ENCODE measurements at places on chromosomes 12 and 14.

- no peak for DNase-seq
Measured at GRCh38 chr14:67421356-67422224, 9.6 kb upstream of the PLEK2 start.

DNA sequence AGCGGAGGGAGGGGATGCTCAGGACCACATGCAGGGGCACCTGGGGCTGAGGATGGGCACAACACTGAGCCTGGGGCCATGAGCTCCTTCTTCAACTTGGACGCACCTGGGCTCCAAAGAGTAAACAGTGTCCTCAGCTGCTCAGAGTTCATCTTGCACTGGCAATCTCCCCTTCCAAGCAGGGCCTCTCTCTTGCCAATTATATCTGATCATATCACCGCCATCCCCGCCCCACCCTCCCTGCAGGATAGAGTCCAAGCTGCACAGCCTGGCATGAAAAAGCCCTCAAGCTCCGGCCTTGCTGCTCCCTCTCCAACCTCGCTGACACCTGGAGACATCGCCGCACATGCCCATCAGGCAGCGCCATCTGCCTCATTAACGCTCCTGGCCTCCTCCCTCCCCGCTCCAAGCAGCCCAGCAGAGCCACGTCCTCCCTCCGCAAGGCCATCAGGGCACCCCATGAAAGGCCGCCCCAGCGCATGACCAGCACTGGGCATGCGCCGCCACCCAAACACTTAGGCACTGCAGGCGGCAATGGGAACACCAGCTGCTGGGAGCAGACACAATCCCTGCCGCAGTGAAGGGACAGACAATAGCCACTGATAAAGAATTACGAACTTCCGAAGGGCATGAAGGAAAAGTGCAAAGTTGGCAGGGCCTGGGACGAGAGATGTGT, 88.8 kb downstream of the CHGA start:
- no peak for DNase-seq

- DNase-seq: no peak
Measured at GRCh38 chr12:46831335-46832129, 5.7 kb upstream of the SLC38A4 start.

DNA sequence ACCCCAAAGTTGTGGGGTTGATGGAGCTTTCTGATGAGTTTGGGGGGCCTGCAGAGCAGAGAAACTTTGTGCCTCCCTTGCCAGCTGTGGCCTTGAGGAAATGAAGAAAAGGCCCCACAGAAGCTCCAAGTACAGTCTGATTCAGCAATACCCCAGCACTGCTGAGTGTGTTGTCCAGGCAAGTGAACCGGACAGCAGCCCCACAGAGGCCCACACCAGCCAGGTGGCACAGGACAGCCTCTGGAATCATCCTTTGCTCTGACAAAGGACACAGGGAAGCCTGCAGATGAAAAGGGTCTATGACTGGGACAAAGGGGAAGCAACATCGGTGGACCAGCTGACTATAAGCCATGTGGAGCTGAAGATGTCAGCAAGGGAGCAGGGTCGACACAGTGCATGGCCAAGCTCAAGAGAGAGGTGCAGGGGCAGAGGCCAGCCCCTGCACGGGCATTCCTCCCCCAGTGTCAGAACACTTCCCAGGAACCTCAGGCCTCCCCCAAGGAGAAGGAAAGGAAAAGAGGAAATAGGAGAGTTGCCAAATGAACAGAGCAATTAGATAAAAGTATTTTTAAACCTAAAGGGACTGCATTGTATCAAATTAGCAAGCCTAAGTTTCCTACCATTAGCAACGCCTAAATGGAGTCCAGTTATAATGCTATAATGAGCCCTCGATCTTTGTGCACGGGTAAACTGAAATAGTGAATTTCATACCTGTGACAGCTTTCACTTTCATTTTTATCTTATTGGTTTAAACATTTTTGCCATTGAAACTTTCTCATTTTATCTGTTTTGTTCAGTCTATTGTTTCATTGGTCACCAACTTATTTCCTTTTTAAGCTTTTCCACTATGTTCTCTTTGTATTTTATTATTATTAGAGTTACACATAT, 46.3 kb upstream of the PTGDR start:
- DNase-seq: no peak

- DNase-seq: peak; percentile 31
Measured at GRCh38 chr12:124592050-124592449, 24.6 kb upstream of the NCOR2 start.

DNA sequence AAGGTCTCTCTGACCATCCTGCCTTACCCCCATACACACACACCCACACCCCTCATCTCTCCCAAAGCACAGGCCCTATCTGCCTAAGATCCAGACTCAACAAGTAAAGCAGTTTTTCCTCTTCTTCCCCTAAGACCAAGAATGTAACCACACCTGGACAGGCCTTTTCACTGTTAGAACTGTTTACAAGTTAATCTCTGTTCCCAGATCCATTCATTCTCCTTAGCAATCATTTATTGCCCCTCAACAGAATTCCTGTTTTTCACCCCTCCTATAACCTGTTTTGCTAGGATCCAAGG, 1.9 kb upstream of the CIROP start:
- DNase-seq: no peak

- DNase-seq: no peak
Measured at GRCh38 chr14:55425091-55425490, 13.5 kb upstream of the ATG14 start.

DNA sequence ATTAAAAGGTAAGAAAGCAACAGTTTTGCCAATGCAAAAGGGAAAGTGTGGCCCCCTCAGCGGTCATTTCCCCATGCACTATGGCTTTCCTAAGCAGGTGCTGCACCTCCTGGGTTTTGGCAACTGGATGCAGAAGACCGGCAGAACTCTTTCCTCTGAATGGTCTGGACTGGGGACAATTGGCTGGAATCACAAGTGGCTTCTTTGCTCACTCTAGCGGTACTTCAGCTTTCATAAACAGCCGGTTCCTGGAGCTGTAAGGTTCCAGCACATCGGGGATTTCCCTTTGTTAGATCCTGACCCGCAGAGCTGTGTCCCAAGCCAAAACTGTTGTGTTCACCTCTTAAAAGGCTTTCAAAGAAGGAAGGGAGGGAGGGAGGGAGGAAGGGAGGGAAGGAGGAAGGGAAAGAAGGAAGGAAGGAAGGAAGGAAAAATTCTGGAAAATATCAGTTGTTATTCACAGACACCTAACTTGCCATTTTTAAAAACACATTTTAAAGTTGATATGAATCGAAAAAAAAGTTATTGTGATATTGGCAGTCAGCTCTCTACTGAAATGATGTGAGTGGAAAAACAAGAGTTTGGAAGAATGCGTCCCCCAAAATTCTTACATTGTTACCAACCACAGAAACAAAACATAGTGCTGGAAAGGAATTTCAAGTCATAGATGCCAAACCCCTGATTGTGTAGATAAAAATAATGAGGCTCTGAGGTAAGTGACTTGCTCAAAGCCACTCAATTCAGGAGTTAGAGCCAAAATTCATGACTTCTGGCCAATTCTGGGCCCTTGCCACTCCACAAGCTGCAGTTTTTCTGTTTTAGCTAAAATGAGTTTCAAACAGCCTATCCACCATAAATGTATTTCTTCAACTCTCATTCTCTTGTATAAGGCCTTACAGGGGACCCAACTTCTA, 220.6 kb upstream of the HMGA2 start:
- DNase-seq: peak; percentile 95

DNA sequence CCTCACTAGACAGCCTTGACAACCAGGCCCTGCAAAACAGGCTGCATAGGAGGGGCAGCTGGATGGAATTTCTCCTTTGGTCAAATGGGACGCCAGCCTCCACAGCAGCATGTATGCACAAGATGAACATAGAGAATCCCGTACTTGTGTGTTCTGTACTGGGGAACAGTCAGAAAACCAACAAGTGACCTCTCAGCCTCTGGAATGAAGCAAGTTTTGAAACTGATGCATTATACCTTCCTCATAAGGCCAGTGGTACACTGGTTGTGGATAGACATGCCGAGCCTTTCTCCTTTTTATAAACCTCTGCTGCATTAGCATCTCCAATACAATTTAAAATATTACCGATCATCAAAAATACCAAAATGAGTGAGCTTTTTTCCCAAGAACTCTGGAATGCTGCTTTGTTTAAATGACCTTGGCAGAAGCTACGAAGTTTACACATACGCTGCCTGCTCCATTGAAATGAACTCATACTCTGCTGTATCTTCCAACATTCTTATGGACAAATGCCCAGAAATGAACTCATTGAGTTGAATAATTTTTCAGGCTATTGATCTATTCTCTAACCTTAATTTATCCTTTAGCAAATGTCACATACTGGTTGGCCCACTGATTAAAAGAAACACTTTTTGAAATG, 47.6 kb upstream of the FERMT2 start:
- peak; percentile 71 for DNase-seq

DNA sequence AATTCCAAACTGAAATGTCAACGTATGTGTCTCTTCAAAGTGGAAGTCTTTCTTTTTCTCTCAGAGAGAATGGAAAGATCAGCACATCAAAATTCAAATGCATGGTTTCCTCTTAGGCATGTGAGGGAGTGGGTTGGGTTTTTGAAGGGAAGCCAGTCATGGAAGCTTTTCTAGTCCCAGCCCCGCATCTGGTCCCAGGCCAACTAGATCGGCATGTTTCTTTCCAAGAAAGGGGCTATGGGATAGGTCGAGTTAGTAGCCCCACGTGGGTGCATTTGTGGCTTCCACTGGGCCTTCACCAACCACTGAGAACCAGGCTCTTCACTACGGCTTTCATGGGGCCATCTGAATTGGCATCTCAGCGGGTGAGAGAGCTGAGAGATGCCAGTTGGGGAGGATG, 6.6 kb downstream of the C1S start:
- no peak for DNase-seq

DNA sequence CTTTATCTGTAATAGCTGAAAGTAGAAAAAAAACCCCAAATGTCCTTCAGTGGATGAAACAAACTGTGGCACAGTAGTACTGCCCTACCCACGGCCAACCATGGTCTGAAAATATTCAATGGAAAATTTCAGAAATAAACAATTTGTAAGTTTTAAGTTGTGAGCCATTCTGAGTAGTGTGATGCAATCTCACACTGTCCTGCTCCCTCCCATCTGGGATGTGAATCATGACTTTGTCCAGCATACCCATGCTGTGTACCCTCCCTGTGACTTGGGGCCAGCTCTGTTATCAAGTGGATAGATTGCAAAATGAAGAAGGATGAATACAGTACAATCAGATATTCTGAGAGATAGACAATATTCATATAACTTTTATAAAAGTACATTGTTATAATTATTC, 106.2 kb downstream of the SMOC1 start:
- DNase-seq: no peak

DNA sequence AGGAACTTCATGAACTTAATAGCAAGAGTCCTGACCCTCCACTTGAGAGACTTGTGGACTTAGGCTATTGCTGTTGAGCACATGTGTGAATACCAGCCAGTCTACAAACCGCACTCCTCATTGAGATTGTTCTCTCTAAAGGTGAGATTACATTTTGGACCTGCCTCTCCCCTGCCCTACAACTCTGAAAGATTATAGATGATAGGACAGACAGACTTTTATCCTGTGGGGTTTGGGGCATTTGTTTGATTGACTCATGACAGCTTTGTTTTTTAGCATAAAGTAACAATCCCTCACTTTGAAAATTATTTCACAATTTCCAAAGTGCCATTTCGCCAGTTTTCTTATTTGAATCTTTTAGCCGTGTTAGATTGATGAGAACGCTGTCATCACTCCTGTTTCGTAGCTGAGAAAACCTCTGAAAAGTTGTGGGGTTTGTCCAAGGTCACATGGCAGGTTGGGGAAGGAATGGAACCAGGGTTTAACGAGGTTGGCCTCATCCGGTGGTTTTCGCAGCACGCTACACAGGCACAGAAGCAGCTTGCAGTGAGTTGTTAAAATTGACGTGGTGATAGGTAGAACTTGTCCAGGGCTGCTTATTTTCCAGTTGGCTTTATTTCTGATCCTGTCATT, 836 bp downstream of the EVL start:
- DNase-seq: no peak

GRCh38 chr12:16238661-16239060, 38.8 kb downstream of the SLC15A5 start:
- no peak for DNase-seq

GRCh38 chr12:90902596-90902995, 52.4 kb downstream of the CCER1 start:
- no peak for DNase-seq

DNA sequence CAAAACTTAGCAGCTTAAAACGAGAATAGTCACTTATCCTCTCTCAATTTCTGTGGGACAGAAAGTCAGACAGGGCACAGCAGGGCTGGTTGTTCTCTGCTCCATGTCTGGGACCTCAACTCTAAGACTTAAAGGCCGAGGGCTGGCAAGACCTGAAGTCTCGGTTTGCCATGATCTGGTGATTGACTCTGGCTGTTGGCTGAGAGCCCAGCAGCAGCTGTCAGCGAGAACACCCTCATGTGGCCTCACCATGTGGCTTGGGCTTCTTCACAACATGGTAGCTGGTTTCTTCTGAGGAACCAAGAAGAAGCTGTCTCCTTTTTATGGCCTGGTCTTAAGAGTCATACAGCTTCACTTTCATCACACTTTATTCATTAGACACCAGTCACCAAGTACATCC, 1.7 kb upstream of the VASH1 start:
- DNase-seq: no peak

GRCh38 chr12:121811434-121812319, 7.9 kb downstream of the SETD1B start:
- no peak for DNase-seq

DNA sequence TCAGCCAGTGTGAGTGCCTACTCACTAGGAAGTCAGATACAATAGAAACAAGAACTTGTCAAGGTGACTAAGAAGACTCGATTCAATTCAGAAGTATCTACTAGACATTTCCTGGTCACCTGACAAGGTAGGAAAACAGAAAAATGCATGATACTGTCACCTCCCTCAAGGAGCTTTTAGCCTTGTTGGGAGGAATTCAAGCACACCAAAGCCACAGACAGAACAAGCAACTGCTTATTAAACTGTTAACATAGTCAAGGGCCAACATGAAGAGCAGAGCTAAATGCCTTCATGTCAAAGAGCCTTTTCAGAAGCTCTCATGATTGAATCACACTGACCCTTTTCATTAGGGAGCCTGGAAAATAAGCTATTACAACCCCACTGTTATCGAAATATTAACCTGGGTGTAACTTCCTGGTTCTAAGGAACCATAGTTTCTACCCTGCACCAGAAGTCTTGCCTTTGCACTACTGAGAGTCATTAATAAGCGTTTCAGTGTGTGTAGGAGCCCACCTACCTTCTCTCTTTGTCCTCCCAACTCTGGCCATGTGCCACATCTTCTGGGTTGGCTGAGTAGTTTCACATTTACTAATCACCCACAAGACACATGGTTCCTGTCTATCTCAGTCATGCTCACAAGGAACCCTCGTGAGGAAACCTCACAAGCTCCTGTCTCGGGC, 31.0 kb upstream of the LGALS3 start:
- no peak for DNase-seq

DNA sequence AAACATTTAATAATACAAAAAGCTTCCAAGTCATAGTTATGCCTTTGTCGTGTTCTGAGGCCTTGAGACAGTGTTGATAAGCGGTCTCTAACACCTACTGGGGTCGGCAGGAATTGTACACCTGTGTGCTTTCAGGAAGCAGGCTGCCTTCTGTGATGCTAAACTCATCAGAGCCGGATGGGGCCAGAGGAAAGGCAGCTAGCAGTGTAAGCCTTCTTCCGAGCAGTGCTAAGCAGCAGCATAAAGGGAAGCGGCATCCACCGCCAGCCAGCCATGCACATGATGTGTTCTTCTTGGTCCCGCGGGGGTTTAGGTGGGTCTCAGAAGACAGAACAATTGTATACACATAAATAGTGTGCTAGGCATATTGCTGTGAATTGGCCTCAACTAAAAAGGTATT, 159.3 kb downstream of the SLC15A4 start:
- DNase-seq: no peak

- no peak for DNase-seq
Measured at GRCh38 chr14:99181804-99182520, 90.0 kb downstream of the BCL11B start.
